Epithelial cell of esophagus (primary cell): ENCODE measurements at places on chromosomes 5 and 9.

- peak; percentile 72 for DNase-seq
Observed at GRCh38 chr9:18208166-18209059, 265.5 kb upstream of the ADAMTSL1 start.

- no peak for DNase-seq
Observed at GRCh38 chr5:159913501-159913900, 2.8 kb upstream of the ADRA1B start.

DNA sequence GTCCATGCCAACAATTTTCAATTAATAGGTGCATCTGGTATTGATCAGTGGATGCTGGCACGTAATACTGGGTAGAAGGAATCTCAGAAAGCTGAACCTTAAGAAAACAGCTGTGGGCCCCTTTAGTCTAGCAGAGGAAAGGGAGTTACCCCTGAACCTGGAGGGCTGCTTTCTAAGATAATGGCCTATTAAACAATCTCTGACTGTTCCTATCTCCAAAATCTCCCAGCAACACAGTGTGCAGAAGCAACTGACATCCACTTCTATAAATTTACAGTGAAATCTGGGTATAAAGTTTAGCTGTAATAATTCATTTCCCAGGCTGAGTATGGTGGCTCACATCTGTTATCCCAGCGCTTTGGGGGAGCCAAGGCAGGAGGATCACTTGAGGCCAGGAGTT lies 198.8 kb downstream of the MAPKAP1 start:
- DNase-seq: no peak

GRCh38 chr5:144187699-144188294 lies 17.1 kb downstream of the KCTD16 start:
- peak; percentile 85 for DNase-seq
